ENCODE measurements at places on chromosomes 12 and 14. TPM values are rescaled to one million over a fixed set of nuclear protein-coding genes. Genes with fewer than 3 reads are reported as not detected.

Gene SERPINA5
- total RNA-seq: not detected

Gene APOF
- total RNA-seq: not detected

Gene PLXNC1
- 3.2 TPM for total RNA-seq

Gene NPFF
- total RNA-seq: not detected

Gene MLXIP
- 14.7 TPM for total RNA-seq

Gene FAM181A
- total RNA-seq: not detected

Gene AQP5
- total RNA-seq: not detected

Gene IL26
- total RNA-seq: not detected
